ENCODE measurements at places on chromosomes 1 and 21. TPM values are rescaled to one million over a fixed set of nuclear protein-coding genes. Genes with fewer than 3 reads are reported as not detected.

DNA sequence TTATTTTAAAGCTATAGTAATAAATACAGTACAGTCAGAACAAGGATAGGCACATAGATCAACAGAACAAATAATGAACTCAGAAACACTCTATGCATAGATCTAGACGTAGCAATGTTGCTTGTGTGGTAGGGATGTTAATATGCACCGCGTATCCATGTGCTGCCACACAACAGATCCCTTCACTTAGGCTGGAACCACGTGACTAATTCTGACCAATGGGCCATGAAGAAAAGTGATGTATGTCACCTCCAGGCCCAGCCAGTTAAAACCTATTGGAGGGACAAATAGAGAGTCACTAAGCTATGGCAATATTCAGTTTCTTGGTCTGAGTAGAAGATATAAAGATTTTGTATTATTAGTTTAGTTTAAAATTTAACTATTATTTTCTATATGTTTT lies 91.4 kb downstream of the ADAMTS1 start:
- DNase-seq = no peak

GRCh38 chr1:198174297-198174696 lies 17.5 kb downstream of the NEK7 start:
- DNase-seq = no peak

LEMD1 gene
- not detected for total RNA-seq

FCGR1A gene
- not detected for total RNA-seq

GRCh38 chr1:85991261-85991660 lies 165.3 kb downstream of the COL24A1 start:
- DNase-seq = no peak

- no peak for DNase-seq
Observed at GRCh38 chr1:65527707-65528503, 107.4 kb downstream of the LEPR start.

ANGPTL7 gene
- total RNA-seq = not detected

- DNase-seq = no peak
Observed at GRCh38 chr1:12438349-12438924, 179.6 kb downstream of the DHRS3 start.

DNA sequence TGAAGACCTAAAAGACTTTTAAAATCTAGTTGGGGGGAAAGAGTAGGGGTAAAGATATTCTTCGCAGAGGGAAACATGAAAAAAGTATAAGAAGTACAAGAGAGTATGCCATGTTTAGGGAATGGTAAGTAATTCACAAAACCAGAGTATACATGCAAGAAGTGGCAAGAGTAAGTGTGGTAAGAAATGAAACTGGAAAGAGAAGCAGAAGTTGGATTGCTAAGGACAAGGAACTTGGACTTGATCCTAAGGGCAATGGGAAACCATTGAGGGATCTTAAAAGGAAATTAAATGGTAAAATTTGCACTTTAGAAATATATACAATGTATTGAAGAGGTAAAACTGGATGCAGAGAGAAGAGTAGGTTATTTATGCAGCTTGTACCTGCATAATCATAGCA lies 9.2 kb upstream of the ZNF644 start:
- DNase-seq = no peak

F3 gene
- total RNA-seq = 0.40 TPM

C4BPB gene
- 0.17 TPM for total RNA-seq

- no peak for DNase-seq
Observed at GRCh38 chr1:53142226-53142853, at the start of gene SLC1A7. TSS of gene SLC1A7 (minus strand) at chr1:53142638. CDS start at chr1:53142449, 189 bp downstream.
